ENCODE measurements at places on chromosomes 1 and 21. TPM values are rescaled to one million over a fixed set of nuclear protein-coding genes. Genes with fewer than 3 reads are reported as not detected.

Gene RBBP5
- total RNA-seq = 9.8 TPM

GRCh38 chr1:81407000-81407821 lies 393.5 kb upstream of the ADGRL2 start:
- no peak for DNase-seq

Gene SMPDL3B
- 57.1 TPM for total RNA-seq

- DNase-seq = no peak
These were observed 67.9 kb upstream of the ZBTB40 start for GRCh38 chr1:22383526-22384294.

- no peak for DNase-seq
These were observed 46.5 kb downstream of the NENF start for GRCh38 chr1:212479188-212479587.

Gene GREM2
- 0.76 TPM for total RNA-seq

Gene DNASE2B
- not detected for total RNA-seq

Gene LDLRAD1
- 3.4 TPM for total RNA-seq

DNA sequence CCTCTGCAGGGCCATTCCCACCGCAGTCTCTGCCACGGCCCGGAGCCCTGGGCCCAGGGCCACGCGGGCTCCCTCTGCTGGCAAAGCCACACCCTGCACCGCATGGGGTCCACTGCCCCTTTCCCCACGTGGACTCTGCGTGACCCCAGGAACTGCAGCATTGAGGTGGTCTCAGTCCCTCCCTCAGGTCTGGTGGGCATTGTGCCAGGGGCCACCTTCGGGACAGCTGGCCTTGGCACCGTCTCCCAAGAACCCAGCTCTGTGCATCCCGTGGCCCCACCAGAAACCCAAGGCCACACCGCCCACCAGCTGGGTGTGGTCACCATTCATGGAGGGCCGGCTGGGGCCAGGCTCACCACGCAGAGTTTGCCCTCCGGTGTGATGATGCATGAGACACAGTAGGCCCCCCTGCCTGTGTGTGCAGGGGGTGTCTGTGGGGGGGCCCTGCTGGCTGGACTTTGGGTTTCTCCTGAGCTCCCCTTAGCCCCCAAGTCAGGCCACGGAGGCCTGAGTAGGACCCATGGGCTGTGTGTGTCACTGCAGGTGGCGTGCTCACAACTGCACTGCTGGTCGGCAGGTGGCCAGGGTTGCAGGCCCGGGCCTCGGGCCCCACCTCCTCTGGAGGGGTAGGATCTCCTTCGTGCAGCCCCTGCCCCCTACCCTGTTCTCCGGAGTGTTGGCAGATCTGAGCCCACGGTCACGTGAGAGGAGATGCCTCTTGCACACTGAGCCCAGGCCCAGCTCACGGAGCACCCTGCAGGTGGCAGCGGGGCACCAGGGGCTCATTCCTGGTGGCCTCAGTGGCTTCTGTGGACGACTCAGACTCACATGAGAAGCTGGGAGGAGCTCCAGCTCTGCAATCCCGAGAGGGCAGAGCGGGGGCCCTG lies 5.8 kb downstream of the VWA1 start:
- DNase-seq = no peak

- DNase-seq = no peak
These were observed 41.4 kb upstream of the ACOT11 start for GRCh38 chr1:54506594-54506993.

DNA sequence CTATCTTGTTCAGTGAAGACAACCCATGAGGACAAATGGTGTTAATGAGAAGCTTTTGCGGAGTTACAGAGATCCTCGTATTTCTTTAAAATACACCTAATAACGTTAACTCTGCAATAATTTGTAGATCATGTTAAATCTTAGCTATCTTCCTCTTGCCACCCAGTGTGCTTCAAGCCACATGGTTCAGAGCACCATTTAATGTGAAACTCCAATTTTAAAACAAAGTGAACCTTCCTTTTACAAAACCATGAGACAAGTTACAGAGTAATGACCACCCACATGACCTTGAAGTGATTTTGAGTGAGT lies 1.7 kb upstream of the KCNE2 start:
- no peak for DNase-seq

DNA sequence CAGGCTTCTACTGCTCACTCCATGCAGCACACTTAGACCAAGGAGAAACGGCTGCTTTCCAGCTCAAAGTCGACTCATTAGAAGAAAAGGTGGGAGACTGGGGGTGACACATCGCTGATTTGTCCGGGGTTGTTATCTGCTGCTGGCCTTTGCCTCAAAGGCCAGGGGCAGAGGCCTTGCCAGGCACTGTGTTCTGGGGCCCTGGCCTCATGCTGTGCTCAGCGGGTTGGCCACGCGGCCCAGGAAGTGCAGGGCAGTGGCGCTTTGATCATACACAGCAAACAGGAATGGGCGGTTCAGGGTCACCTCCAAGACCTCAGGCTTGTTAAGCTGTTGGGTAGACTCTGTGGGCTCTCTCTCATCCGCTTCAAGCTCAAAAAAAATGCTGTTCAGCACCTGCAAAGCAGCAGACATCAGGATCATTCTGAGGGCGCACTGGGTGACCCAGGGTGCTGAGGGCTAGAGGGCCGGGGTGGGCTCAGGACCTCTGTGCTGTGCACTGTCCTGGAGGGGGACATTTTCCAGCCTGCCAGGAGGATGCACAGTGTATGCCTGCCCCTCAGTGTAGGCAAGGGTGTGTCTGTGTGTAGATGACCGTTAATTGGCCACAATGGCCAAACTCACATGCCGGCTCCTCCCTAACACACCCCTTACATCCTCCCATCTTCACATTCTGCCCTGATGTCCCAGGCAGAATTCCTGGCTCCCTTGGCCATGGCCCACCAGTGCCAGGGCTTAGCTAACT lies 10.8 kb downstream of the AGT start:
- DNase-seq = no peak

GRCh38 chr1:30787856-30788495 lies 30.4 kb upstream of the LAPTM5 start:
- DNase-seq = no peak

Gene SNAPIN
- total RNA-seq = 40.1 TPM

GRCh38 chr1:93715529-93716126 lies 34.0 kb upstream of the BCAR3 start:
- no peak for DNase-seq
